Activated B cell treated with CpG ODN at 0.5 μM for 24 hours (primary cell): ENCODE measurements at places on chromosomes 3 and 15.

GRCh38 chr3:8938021-8938420, 25.3 kb downstream of the RAD18 start:
- no peak for DNase-seq

DNA sequence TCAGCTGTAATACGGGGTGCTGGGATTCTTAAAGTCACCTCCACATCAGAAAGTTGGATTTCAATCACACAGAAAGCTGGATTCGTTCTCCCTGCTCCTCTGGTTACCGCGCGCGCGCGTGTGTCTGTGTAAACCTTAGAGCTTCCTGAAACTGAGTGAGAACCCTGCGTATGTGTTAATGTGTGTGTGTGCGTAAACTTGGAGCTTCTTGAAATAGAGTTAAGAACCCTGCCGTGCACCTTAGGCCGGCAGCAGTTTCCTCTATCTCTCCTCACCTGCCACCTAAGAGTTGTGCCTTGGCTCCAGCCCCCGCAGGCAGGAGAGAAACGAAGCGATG, 531 bp downstream of the LZTFL1 start:
- DNase-seq = no peak

GRCh38 chr15:80199366-80199765, 46.6 kb downstream of the FAH start:
- no peak for DNase-seq

- DNase-seq = no peak
Observed at GRCh38 chr15:58587486-58587885, 155.7 kb downstream of the LIPC start.

GRCh38 chr3:4953119-4953518, 26.1 kb upstream of the BHLHE40 start:
- DNase-seq = no peak
